Muscle of back (tissue), 13 donors: ENCODE measurements at places on chromosomes 6 and 20.
A peak's percentile ranks its signal among the peaks of the same experiment; 100 is the strongest.

GRCh38 chr6:30175765-30176164, 12.4 kb downstream of the TRIM15 start:
- no peak for DNase-seq

GRCh38 chr6:111600588-111601445, 4.9 kb downstream of the TRAF3IP2 start:
- DNase-seq, result peak; percentile 42

- no peak for DNase-seq
Observed at GRCh38 chr6:139436200-139436956, 61.9 kb upstream of the CITED2 start.

DNA sequence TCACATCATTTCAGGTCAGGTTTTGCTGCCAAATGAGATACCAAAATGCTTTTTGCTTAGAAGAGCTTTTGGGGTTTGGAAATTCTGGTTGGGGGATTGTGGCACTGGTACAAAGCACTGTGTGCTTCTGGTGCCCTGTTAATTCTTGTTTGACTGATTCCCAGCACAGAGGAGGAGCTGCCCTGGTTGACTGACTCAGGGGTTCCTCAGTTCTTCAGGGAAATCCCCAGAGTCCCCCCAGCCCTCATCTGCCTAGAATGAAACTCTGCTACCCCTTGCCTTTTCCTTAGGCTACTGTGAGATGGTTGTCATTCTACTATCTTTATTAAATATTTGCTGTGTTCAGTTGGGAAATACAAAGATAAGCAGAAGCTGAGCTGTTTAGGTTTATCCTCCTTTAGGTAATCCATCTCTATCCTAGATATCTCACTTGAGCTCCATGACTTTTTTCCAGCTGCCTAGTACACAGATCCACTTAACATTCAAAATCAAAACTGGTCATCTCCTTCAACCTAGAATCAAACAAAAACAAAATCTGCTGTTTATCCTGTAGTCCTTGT, 24.9 kb upstream of the TSPYL1 start:
- no peak for DNase-seq

DNA sequence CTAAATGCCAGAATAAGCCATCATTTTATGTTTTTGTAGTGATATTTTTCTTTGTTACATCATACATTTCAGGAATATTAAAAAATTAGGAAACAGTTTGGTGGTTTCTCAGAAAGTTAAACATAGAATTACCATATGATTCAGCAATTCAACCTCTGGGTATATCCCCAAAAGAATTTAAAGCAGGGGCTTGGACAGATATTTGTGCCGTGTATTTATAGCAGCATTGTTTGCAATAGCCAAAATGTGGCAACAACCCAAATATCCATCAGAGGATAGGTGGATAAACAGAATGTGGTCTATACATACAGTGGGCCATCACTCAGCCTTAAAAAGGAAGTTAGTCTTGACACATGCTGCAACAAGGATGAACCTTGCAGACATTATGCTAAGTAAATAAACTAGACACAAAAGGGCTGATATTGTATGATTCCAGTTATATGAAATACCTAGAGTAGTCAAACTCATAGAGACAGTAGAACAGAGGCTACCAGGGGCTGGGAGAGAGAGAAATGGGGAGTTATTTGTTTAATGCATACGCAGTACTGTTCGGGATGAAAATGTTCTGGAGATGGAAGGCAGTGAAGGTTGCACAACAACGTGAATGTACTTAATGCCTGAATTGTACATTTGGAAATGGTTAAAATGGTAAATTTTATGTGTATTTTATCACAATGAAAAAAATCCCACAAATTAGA, 18.9 kb upstream of the TRAF3IP2 start:
- peak; percentile 49 for DNase-seq

DNA sequence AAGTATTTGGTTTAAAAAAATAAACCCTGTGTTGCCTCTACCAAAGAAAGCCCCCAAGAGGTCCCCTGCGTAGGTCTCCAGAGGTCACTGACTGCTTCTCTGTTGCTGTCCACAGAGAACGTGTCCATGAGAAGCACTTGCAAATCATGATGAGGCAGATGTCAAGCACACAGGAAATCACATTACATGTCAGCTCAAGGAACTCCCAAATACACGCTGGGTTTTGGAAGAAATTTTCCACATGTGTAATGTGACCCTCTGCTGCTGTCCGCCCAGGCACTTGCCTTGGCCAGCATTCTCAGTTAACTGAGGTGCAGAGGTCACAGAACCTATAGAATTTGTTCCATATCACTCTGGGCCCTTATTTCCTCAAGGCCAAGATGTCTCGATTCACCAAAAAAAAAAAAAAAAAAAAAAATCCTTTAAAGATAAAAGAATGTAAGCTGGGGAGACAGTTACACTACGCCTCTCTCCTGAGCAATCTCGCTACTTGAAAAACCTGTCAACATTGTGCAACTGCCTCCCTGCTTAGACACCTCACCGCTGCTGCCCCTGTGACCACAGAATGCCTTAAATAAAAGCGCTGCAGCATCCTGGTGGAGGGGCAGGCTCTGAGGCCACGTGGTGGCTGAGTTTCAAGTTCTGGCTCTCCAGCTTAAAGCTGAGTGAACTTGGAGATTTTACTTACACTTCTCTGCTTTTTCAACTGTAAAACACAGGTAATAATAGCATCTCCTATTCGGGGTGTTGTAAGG, 42.3 kb downstream of the SLC22A23 start:
- DNase-seq, result no peak

GRCh38 chr20:24560571-24561491, 91.4 kb downstream of the SYNDIG1 start:
- no peak for DNase-seq

GRCh38 chr6:119768201-119768600, 418.6 kb upstream of the MAN1A1 start:
- DNase-seq, result no peak

DNA sequence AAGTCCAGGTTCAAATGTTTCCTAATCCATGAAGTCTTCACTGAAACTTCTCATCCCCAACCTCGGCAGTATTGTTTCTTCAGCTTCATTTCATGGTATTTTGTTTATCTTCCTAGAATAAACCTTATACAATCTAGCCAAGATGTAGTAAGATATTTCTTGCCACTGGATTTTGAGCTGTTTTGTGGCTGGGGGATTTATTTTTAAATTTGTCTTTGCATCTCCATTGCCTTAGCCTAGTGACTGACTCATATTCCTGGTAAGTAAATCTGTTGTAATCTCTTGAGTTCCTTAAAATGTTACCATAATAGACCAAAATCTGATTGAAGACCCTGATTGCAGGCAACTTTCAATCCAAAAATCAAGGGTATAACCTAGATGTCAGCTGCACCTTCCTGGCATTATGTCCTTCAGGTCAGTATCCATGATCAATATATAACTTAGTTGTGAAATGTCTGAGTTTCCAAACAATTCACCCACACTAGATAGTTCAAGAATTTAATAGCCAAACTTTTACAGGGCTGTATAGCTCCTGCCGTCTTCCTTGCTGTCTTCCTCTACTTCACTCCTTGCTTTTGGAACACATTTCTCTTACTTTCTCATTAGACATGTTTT, 4.7 kb upstream of the TRMT11 start:
- no peak for DNase-seq

DNA sequence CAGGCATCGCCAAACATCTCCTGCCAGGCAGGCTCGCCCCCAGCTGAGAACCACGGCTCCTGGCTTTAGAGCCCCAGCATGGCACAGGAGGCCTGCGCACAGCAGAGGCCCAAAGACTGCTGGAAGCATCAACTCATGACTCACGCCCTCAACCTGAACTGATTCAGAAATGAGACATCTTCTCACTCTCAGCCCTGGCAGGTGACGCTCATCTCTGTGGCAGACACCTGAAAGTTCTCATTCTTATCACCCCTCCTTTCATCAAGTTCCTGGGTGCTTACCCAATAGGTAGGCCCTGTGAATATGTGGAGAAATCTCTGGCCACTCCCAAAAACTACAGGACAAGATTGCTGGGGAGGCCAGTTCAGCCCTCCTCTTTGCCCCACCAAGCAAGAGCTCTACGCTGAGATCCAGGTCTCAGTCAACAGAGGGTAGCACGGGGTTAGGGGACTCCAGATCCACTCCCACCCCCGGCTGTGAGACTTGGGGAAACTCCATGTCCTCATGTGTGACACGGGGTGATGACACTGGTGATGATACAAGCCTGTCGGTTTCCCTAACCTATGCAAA, 11.3 kb downstream of the NFATC2 start:
- no peak for DNase-seq

DNA sequence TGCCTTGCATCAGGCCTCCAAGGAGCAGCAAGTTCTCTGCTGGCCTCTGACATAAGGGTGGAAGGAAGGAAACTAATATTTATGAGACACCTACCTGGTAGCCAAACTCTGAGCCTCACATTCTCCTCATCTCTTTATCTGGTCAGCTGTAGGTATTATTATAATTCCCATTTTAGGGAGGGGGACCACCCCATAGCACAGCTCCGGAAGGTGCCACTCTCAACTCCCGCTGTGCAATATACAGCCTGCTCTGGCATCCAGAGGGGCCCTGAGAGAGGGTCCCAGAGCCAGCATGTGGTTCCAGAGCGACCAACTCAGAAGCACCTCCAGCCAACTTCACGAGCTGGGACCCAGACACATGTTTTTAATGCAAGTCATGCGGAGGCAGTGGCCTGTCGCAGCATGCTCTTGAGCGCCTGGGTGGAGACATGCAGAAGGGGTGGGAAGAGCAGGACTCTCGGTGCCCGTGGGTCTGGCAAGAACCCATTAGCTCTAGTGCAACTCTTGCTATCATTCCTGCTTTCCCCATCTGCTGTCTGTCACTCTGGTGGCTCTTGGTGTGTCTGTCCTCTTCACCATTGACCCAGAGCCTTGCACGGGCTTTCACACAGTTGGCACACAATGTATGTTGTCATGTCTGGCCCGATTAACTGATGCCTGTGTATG, 15.0 kb upstream of the MYMX start:
- DNase-seq, result no peak

- no peak for DNase-seq
Observed at GRCh38 chr6:169316651-169317050, 63.0 kb upstream of the THBS2 start.

GRCh38 chr20:22449188-22449973, 135.0 kb downstream of the FOXA2 start:
- DNase-seq, result peak; percentile 28

GRCh38 chr6:153831350-153832078, 207.5 kb upstream of the OPRM1 start:
- no peak for DNase-seq

DNA sequence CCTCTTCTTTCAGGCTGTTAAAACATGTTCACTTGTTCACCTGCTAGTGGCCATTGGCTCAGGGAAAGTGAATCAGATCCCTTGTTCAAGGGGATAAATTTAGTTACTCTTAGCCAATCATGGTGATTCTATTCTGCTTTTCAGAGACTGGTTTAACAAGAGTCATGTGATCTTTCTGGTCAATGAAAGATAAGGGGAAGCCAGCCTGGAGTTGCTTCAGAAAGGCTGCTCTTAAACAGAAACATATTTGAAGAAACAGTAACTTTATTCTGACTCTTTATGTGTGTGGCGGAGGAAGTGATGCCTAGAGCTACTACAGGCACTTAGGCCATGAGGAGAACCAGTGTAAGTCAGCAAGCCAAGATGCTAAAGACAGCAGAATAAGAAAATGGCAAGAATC, 28.1 kb upstream of the AHI1 start:
- no peak for DNase-seq

- DNase-seq, result no peak
Observed at GRCh38 chr6:127176146-127176545, 57.7 kb downstream of the RSPO3 start.

DNA sequence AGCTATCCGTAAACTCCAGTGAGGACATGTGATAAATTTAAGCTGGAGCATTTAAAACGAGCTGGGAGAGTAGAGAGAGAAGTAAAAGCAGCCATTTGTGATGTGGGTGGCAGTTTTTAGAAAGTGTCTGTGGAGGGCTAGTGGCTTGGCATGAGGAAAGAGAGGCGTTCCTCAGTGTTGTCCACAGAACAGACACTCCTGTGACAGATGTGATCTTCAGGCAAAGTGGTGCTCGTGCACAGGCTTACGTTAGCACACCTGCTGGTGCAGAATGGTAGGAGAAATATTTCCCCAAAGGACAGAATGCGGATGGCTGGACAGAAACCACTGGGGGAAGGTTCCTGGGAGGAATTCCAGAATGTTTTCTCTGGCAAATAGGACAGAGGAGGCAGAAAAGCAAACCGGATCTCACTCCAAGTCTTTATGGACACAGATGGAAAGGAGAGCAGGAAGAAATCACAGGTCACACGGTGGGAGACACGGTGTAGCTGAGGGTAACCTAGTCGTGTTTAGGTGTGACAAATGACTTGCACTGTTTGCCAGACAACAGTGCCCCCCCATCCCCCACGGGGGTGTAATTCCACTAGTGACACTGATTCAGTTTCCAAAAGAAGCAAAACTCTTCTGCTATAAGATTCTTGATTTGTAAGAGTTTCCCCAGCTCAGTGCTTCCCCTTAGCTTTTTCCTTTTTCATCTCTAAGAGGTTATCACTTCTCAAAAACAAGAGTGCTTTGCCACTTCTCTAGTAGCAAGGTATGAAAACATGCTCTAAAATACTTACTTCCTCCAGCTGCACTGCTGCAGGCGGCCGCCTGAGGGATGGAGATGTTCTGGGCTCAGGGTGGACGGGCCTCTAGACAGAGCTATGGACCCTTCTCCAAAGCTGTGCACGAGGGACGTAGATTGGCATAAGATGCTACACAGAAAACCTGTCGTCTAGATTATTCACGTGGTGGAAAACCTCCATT, 293.2 kb downstream of the QKI start:
- no peak for DNase-seq

GRCh38 chr20:10784554-10785183, 110.9 kb upstream of the JAG1 start:
- DNase-seq, result no peak

GRCh38 chr6:23989885-23990533, 136.0 kb upstream of the NRSN1 start:
- no peak for DNase-seq

- peak; percentile 89 for DNase-seq
Observed at GRCh38 chr6:13767121-13767808, 47.1 kb downstream of the MCUR1 start.

GRCh38 chr6:119328892-119329793, 20.4 kb downstream of the MAN1A1 start:
- no peak for DNase-seq

GRCh38 chr20:43052532-43052931, 137.2 kb downstream of the PTPRT start:
- DNase-seq, result no peak

DNA sequence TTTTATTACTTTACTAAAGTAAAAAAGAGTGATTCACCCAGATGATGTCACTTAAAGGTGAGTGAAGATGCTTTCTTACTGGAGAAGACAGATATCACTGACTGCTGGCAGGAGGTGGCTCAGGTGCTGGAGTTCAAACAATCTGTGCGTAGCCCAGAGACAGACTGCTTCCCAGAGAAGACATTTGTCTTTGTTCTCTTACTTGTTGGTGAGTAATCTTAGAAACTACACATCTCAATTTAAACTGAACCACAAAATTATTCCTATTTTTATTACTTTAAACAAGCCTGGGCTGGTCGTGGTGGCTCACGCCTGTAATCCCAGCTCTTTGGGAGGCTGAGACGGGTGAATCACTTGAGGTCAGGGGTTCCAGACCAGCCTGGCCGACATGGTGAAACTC, 92.2 kb downstream of the CEP162 start:
- no peak for DNase-seq

GRCh38 chr6:139081471-139081870, 52.9 kb downstream of the ABRACL start:
- no peak for DNase-seq

GRCh38 chr6:6315660-6316059, 4.8 kb downstream of the F13A1 start:
- no peak for DNase-seq

- DNase-seq, result no peak
Observed at GRCh38 chr6:4346659-4347333, 211.4 kb upstream of the ECI2 start.
